ENCODE measurements at places on chromosomes 2 and 18.

DNA sequence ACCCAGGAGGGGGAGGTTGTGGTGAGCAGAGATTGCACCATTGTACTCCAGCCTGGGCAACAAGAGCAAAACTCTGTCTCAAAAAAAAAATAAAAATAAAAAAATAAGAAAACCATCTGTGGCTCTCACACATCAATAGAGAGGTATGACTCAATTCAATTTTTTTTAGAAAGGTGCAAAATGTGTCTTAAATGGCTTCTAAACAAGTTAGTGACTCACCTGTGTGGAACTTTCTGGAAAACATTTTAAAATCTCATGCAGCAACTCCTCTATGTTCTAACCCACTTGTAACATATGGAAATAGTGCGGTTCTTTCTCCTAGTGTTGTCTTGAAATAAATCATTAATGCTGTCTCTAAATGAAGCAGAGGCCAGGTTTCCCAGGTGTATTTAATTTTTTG is 10.7 kb upstream of the SULT1C4 start:
- no peak for DNase-seq

- DNase-seq, result no peak
Measured at GRCh38 chr18:48957136-48957535, 6.4 kb upstream of the SMAD7 start.

DNA sequence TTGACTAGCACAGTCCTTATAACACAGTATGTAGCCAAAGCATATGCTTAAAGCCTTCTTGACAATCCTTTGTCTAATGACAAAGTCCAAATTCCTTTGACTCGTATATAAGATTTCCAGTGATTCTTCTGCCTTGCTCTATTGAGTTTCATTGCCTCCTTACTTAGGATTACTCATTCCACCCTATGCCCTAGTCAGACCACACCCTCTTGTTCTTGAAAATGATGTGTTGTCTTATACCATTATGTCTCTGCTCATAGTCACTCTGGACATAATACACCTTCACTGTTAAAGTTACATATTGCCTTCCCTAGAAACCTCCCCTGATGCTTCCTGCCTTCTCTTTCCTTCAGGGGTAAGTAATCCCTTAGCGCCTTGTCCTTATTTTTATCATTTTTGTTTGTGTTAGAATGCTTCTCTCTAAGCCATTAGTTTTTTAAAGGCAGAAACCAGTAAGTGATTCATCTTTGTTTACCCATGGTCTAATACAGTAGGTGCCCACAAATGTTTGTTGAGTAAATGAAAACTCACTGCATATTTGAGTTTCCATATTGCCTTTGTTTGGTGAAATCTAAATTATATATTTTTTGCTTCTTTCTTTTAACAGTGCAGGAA is 19.3 kb downstream of the GPD2 start:
- DNase-seq, result no peak

DNA sequence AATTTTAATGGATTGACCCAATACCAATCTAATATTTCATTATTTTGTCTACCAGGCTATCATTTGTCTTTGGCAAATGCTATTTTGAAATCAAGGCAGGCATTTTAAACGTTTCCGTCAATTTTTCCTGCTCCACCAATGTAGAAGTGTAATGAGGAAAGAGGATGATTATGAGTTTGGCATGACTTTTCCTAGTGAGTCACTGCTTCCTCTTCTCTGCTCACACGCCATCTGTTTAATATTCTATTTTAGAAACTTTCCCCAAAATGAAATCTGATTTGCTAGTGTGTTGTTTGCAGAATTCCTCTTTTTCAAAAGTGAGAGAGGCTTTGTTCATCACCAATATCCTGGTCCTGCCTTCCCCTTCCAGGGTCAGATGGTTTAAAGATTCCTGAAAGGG is 42.5 kb upstream of the PID1 start:
- DNase-seq, result no peak
